ENCODE measurements at places on chromosomes 16 and 17. TPM values are rescaled to one million over a fixed set of nuclear protein-coding genes. Genes with fewer than 3 reads are reported as not detected.

The NPIPA5 gene
- total RNA-seq, result 1.1 TPM

The KRTAP1-5 gene
- not detected for total RNA-seq

The SYNRG gene
- 11.5 TPM for total RNA-seq

The GRB7 gene
- total RNA-seq, result 6.6 TPM

The PDIA2 gene
- total RNA-seq, result 0.15 TPM

The CACNG3 gene
- not detected for total RNA-seq

All from A549 treated with AZD2906 at 1 μM for 4 hours (cell line).